ENCODE measurements at places on chromosomes 3 and 15.

- no peak for DNase-seq
Observed at GRCh38 chr3:132404276-132404675, 13.0 kb upstream of the DNAJC13 start.

GRCh38 chr3:115518100-115518852 is 105.0 kb upstream of the GAP43 start:
- DNase-seq = no peak

- no peak for DNase-seq
Observed at GRCh38 chr3:42670670-42671069, 14.7 kb upstream of the KLHL40 start.

DNA sequence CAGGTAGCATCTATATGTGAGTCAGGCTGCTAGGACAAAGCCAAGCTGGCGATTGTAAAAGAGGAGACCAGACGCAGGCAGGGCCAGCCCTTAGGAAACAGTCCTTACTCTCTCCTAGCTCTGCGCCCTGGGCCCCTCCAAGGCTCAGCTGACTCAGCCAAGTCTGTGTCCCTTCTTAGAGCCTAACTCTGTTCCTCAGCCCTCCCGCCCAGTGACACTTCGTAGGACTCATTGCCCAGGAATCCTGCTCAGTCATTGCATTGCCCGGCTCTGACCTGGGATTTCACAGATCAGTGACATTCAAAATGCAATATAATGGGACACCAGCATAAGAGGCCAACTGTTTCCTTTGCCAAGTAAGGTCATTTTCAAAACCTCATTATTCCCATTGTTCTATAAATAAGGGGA is 244.2 kb downstream of the TLE3 start:
- no peak for DNase-seq

- DNase-seq = no peak
Observed at GRCh38 chr3:65675011-65675410, 363.7 kb downstream of the MAGI1 start.

GRCh38 chr3:127237835-127238234 is 44.9 kb downstream of the PRR23E start:
- DNase-seq = no peak

GRCh38 chr3:189799366-189799765 is 168.2 kb downstream of the TP63 start:
- no peak for DNase-seq

GRCh38 chr3:66439666-66440344 is 61.0 kb downstream of the LRIG1 start:
- no peak for DNase-seq

DNA sequence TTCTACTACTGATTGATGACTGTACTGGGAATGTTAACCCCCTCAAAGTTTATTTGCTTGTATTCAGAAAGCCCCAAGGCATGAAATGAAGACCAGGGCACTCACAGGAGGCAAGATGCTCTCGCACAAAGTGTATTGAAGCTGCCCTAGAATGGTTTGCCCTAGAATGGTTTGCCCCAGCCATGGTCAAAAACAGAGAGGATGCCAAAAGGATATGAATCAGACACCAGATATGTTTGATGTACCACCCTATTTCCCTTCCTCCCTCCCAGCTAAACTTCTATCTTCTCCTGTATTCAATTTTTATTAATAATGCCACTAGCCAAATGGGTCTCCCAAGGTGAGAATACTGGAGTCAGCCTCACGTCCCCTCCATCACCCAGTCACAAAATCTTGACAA is 101.3 kb downstream of the TMCO5A start:
- no peak for DNase-seq

DNA sequence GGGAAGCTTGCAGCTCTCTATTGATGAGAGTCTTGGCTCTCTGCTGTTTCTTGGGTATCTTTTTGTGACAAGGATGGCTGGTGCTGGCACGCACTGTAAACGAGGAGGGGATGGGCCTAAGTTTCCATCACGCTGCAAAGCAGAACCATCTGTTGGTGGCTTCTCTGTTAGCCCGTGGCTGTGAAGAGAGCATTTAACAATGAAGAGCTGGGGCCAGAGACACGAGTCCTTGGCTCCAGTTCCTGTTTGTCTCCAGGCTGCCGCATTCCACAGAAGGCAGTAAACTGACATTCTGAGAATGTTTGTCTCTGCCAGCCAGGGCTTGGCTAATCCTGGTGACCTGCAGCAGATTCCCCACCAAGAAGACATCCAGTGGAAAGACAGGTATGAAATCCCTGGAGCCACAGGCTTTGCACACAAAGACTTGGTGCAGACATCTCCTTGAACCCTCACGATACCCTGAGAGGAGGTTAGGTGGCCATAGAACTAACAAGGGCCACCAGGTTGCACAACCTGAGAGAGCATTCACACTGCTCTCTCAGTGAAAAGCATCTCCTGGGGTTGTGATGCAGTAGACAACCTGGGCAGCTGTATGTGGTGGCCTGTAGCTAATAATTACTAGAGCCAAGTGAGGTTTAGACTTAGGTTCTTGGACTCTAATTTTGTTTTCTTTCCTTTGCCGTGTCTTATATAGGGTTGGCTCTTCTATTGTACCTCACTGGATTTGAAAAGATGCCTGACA is 130.9 kb downstream of the ASB7 start:
- peak; percentile 97 for DNase-seq

- no peak for DNase-seq
Observed at GRCh38 chr3:191283400-191283799, 45.8 kb upstream of the CCDC50 start.

GRCh38 chr15:75182187-75183131 is 19.2 kb upstream of the C15orf39 start:
- DNase-seq = no peak

GRCh38 chr3:30518872-30519271 is 87.5 kb upstream of the TGFBR2 start:
- no peak for DNase-seq

DNA sequence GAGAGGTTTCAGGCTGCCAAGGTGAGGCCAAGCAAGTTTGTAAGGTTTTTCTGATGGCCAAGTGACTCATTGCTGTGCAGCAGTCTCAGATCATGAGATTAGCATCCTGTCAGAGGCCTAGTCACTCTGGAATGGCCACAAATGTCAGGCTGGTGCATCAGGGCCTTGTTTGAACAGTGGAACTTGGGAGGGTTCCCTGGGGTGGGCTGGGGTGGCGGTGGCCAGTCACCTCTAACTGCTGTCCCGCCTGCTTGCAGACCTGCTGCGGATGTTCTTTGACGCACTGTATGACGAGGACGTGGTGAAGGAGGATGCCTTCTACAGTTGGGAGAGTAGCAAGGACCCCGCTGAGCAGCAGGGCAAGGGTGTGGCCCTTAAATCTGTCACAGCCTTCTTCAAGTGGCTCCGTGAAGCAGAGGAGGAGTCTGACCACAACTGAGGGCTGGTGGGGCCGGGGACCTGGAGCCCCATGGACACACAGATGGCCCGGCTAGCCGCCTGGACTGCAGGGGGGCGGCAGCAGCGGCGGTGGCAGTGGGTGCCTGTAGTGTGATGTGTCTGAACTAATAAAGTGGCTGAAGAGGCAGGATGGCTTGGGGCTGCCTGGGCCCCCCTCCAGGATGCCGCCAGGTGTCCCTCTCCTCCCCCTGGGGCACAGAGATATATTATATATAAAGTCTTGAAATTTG is 2.8 kb upstream of the FAM131A start:
- no peak for DNase-seq

- no peak for DNase-seq
Observed at GRCh38 chr3:64443546-64444381, 218.5 kb upstream of the PRICKLE2 start.

GRCh38 chr3:160671231-160671630 is 5.7 kb upstream of the ARL14 start:
- no peak for DNase-seq

DNA sequence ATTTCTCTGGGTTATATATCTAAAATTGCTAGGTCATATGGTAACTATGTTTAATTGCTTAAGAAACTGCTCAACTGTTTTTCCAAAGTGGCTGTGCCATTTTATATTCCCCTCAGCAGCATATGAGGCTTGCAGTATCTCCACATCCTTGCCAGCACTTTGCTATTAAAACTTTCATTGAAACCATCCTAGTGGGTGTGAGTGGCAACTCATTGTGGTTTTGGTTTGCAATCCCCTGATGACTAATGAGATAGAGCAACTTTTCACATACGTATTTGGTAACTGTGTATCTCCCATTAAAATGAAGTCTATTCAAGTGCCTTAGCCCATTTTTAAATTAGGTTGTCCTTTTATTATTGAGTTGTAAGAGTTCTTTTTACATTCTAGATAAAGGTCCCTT is 17.3 kb downstream of the KPNA1 start:
- DNase-seq = no peak

DNA sequence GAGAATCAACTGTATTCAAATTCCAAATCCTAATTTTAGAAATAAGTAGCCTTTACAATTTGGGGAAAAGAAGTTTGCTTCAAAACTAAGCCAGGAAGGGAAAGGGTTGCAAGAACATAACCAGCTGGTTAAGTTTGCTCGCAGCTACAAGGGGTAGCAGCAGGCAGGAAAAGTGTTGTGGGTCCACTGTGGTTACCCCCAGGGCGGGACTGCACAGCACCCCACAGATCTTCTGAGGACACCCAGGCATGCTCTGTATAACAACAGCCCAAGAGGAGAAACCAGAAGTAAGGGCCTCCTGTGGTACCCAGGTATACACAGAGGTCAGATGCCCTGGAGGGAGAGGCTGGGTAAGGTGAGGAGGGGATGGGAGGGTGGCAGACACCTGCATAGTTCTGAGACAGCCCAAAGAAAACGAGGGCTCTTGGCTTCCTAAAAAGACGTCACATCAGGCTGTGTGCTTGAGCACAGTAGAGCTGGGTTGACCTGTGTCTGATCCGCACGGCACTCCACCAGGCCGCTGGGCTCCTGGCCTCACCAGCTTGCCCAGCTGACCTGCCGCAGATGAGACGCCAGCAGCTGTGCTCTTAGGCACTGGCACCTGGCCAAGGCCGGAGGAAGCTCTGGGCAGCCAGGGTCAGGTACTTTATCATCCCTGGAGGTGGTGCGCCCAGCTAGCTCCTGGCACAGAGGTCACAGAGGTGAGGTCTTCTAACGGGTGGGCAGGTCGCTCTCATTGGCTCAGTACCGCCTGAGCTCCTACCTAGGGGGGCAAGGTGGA is 81.8 kb upstream of the SNRPA1 start:
- no peak for DNase-seq

All from G401 (cell line).